ENCODE measurements at places on chromosomes 6 and 20.
A peak's percentile ranks its signal among the peaks of the same experiment; 100 is the strongest.

DNA sequence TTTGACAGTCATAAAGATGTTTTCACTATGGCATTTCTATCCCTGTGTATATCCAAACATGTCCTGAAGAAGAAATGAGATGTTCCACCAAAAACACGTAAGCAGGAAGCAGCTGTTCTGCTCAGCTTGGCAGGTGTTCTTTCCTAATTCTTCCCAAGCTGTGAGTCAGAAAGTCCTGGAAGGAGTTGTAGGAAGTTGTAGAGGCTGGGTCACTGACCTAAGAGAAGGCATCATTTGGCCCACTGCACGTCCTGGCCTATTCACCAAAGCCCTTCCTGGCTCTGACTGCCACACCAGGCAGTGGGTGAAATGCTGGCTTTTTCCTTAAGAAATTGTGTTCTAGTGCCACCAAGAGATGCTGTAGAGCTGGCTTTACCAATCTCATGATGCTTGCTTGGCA, 40.3 kb downstream of the STX11 start:
- no peak for DNase-seq

DNA sequence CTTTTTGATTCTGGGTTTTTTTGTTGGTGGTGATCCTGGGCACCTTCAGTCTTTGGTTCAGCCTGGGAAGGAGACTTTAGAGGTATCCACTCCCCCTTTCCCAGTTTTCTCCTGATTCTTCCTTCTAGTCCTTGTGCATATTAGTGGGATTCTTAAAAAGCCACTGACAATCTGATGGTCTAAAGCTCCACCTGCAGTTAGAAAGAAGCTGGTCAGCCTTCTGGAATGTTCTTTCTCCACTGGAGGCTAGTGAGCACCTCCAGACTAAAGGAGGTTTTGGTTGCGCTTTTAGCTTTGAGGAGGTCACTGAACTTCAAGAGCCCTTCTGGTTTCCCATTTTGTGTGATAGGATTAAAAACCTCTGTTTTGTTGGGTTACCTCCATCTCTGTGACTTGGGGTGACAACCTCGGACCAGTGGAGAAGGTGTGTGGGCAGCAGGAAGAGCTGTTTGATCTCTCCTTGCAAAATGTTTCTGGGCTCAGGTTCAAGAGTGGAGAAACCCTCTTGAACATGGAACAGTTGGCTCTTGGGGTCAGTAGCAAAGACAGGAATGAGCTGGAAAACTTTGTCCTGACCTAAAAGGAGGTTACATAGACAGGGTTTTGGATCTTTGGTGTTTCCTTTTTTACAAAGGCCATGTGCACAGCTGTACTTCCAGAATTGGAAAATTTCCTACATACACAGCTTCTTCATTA, 29.0 kb downstream of the JARID2 start:
- no peak for DNase-seq

DNA sequence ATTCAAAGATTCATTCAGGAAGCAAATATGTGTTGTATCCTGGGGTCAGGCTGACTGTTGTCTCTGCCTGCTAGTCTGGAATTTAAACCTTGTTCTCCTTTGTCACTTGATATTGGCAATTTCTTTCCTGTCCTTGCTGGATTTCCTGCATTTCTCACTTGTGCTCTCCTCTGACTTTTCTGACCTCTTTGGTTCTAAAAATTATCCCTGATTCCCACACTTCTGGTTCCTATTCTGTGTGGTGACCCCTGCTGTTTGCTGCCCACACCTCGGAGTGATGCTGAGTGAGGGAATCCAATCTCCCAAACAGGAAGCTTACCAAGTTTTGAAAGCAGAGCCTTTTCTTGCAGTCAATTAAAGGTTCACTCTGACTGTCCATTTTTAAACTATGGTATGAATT, 345.3 kb downstream of the CDKAL1 start:
- no peak for DNase-seq

GRCh38 chr20:58755766-58756449, 63.3 kb downstream of the NPEPL1 start:
- DNase-seq, result no peak

DNA sequence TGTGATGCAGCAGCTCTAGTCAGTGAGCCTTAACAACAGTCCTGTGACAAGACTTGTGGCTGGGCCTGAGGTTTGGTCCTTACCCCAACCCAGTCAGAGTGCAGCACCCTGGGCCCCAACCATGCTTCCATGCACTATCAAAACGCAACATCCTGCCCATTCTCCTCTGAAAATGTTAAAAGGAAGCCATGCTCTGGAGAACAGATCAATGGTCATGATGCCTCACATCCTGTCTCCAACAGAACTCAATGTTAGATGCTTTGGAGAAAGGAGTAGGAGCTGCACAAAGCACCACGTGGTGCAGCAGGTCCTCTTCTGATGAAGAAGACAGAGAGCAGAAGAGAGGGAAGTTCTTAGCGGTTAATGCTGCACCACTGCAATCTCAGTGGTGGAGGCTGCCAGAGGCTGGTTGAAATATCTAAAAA, 41.9 kb downstream of the TRAM2 start:
- DNase-seq, result no peak

DNA sequence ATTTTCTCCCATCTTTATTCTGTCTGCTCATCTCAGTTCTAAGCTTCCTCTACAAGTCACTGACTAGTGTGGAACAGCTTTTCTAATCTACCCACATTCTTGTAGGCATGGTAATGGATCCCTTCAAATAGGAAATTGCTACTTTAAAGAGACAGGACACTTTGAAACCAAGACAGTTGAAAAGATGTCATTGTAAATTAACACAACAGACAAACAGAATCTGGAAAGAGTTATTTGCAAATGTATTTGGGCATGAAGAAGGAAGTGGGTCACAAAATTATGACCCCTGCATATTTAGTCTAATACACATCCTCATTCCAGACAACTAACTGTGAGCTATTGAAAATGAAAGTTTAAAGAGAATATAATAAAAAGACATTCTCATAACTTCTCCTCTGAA, 298.2 kb upstream of the MARCKS start:
- DNase-seq, result no peak

GRCh38 chr6:44201638-44202303, 15.0 kb upstream of the MYMX start:
- DNase-seq, result no peak

- no peak for DNase-seq
These were observed 261.2 kb downstream of the PHACTR1 start for GRCh38 chr6:12977806-12978205.

GRCh38 chr20:48855046-48855445, 27.2 kb upstream of the PREX1 start:
- peak; percentile 34 for DNase-seq

- no peak for DNase-seq
These were observed 734 bp downstream of the ZSCAN26 start for GRCh38 chr6:28267695-28268059.

- no peak for DNase-seq
These were observed 24.1 kb downstream of the LGSN start for GRCh38 chr6:63295553-63296194.

DNA sequence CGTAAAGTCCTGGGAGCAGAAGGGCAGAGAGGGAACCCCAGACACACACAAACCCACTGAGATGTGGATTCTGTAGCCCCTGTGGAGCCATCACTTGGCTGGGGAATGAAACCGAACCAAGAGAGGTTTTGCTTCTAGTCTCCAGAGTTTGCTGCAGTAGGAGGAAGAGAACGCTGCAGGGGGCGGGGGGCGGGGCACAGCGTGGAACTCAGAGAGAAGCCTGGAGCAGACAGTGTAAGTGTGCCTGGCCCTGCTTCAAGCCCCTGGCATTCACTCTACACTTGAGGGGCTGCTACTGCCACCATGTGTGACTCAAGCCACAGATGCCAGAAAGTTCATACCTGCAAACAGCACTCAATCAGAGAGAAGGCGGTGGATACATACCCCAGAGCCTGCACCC, 18.9 kb downstream of the GABRR1 start:
- no peak for DNase-seq

DNA sequence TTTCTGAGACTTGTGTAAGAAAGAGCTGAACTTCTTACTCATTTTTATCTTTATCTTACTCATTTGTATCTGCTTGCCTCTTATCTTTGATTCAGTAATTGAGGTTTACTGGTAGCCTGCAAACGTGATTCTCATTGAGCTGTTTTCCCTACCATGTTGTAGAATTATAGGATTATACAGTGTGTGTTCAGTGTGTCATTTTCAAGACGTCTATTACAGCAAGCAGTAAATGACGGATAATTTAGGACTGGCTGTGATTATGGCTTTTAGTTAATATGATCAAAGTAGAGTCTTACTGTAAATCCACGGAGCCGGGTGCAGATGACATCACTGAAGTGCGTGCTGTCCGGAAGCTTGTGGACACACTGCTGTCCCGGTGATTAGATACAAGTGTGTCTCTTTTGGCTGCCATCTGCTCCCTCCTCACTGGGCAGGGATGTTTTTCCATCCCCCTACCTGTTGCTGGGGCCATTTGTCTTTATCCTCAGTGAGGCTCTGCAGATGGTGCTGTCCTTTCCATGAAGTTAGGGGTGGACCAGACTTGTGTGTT, 6.0 kb downstream of the NELFCD start:
- DNase-seq, result no peak

- DNase-seq, result no peak
These were observed 440.8 kb downstream of the UTRN start for GRCh38 chr6:144725736-144726522.

DNA sequence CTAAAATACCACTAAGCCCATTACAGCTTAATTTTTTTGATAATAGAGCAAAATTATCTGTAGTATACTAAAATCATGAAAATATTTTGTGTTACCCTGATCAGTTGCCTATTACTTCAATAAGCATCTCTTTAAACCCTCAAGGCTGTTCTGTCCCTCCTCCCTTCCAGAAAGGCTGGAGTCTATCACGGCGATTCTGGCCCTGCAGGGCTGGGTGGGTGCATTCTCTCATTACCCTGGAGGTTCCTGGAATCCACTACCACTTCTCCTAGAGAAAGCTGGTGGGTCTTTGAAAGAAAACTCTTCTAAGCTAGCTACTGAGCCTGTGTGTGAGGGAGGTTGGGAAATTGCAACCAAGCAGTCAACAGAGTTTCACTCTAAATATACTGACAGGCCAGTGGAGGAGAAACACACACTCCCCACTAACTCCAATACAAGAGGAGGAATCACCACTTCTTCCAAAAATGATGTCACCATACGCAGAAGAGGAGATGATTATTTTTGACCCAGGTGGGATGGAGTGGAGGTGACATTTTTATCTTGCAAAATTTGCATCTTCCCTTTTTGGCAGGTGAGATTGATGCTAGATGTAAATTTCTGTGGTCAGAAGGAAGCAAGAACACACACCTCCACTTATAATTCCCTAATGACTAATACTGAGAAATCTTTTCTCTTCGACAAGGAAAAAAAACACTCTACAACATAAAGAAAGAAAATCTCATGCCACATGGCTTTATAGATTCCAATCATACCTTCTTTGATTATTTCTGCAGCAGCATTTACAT, 182.3 kb upstream of the PHACTR1 start:
- DNase-seq, result no peak

- DNase-seq, result no peak
These were observed 154.9 kb downstream of the ZFAND3 start for GRCh38 chr6:37974381-37974780.

DNA sequence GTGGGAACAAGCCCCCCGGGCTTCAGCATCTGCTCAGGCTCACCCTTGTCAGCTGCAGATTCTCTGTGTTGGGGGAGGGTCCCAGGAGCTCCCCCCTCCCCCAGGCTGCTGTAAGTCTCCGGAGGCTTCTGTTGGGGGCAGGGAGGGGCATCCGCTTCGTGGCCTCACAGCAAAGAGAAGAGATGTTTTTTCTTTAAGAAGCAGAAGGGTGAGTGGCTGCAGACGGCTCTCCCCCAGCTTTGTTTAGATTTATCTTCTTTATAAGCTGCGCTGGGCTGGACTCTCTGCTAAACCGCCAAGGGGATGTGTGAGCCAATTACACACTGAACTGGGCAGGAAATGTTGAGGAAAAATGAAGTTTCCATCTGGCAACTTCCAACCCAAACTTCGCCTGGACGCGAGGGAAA, 48.7 kb upstream of the GATA5 start:
- DNase-seq, result no peak

DNA sequence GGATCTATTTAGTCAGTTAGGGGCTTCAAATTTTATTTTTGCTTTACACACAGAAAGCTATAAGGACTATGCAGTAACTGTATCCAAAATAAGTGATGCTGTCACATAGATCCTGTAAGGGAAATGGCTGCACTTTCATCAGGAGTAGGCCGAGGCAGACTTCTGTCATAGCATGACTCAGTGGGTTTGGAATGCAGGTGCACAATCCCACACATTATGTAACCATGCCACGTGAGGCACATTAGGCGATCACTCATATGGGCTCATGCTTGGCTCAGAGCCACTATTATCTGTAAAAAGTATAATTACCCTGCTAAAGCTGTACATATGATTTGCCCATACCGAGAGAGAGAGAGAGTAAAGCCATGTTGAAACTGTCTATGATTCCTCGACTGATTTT, 1189.4 kb upstream of the EYS start:
- DNase-seq, result no peak

DNA sequence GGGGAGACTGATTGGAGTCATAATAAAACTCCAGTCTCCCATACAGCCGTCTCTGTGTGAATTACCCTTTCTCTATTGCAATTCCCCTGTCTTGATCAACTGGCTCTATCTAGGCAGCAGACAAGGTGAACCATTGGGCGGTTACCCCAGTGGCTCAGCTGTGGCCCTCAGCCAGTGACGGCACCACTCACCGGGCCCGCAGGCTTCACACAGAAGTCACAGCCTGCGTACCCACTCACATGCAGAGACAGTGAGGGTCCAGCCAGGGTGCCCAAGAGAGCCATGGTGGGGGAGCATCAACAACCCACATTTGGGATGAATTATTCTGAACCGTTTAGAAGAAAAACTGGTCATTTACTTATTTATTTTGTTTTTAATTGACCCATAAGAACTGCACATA, 78.5 kb downstream of the WDR27 start:
- DNase-seq, result no peak

DNA sequence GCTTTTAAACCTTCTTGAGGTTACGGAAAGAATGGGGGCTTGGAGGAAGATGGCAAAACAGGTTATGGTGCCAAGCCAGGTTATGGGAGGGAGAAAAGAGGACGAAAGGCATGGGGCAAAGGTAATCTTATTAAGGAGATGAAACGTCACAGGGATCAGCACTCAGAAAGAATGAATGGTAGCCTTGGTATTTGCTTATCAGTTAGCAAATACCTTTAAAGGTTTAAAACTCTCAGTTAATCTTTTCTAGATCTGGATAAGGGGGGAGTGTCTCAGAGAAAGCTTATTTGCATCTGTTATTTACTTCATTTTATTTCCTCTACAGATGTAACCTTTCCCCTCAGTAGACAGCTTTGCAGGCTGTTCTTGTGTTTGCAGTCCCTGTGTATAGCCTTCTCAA, 55.5 kb upstream of the EEF1E1 start:
- no peak for DNase-seq

DNA sequence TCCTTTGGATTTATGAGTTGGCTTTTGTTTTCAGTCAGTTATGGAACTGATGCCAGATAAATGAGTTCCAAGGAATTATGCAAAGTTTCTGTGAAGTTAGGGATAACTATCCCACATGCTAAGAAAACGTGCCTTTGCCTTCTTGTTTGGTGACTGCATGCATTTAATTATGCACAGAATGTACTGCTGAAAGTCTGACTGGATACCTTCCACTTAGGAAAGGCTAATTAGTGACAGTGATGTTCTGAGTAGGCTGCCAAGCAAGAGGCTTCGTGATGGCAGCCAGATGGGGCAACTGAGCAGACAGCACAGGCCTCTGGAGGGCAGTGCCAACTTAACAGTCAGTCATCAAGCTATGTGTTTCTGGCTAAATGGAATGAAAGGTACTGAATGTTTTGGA, 289.9 kb downstream of the CD109 start:
- DNase-seq, result no peak

GRCh38 chr20:4552075-4552640, 169.6 kb upstream of the PRND start:
- DNase-seq, result no peak

GRCh38 chr20:60372822-60373221, 414.6 kb downstream of the CDH26 start:
- peak; percentile 3 for DNase-seq

All from hematopoietic multipotent progenitor cell treated with erythropoietin and hydrocortisone succinate and interleukin-3 and kit ligand, for 6 days (in vitro differentiated cells).